Stimulated activated CD8-positive, alpha-beta memory T cell treated with anti-CD3 and anti-CD28 coated beads, Interleukin-2, amount 100 ng/mL, for 1 hour (primary cell): ENCODE measurements at places on chromosomes 12 and 14.
A peak's percentile ranks its signal among the peaks of the same experiment; 100 is the strongest.

DNA sequence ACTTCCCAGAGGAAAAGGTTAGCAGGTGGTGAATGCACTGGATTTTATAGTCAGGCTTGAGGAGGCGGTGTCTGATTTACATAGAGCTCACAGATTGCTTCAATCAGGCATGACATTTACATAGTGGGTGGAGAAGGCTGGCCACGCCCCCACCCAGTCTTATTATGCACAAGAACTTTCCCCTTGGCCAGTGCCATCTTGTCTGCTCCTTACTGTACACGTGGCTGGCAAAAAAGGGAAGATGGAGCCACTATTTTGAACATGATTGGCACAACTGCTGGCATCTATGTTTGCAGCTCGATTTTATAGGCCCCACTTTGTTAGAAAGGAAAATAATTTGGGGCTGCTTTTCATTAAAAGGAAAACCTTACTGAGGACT is 10.9 kb upstream of the LGMN start:
- DNase-seq, result no peak

DNA sequence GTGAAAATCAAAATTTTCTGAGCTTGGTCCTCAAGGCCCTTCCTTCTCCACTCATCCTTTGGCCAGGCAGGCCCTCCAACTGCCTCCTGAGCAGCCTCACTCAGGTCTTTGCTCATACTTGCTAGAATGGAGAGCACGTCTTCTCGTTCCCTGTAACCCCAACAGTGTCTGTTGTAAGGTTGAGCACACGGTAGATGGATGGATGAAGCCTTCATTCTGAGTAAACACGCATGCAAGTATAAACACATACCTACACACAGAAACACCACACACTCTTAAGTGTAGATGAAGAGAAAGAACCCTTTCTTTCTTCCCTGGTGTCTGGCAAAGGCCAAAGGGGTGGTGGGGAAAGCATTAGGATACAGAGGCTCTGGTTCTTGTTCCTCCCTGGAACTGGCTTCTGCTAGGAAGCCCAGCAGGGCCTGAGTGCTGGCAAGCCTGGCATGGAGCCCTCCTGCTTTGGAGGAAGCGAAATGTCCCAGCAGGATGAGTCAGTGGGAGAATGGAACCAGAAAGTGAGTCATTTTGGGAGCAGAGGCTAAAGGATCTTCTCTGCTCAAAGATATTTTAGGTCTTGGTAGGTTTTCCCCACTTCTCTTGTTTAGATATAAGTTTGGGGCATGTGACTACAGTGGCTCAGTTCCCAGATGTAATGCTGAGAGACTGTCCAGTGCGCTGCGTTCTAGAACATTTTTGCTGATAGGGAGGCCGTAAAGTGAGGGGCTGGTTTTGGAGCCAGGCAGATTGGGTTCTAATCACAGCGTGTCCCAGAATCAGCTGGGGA is 127.4 kb downstream of the CACNA1C start:
- DNase-seq, result no peak

DNA sequence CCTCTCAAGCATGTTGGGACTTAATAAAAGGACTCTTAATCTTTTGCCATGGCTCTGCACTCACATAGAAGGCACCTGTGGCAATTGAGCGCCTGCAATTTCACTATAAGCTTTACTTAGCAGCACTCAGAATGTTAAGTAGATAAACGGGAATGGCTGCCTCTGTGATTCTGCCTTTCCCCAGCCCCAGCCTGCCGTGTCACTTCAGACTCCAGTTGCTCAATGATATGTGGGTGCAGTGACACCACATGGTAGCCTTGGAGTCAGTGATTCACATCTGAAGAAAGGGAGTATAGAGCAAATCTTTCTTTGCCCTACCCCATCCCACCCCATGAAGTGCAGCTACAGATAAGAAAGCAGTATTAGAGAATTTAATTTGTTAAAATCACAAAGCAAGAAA is 96.1 kb downstream of the ZFC3H1 start:
- DNase-seq, result no peak

GRCh38 chr12:80232837-80233236 is 133.5 kb downstream of the OTOGL start:
- DNase-seq, result no peak

- DNase-seq, result no peak
Observed at GRCh38 chr12:94674835-94675234, 24.5 kb upstream of the TMCC3 start.

- DNase-seq, result no peak
Observed at GRCh38 chr12:99959549-99960170, 25.1 kb downstream of the ANKS1B start.

DNA sequence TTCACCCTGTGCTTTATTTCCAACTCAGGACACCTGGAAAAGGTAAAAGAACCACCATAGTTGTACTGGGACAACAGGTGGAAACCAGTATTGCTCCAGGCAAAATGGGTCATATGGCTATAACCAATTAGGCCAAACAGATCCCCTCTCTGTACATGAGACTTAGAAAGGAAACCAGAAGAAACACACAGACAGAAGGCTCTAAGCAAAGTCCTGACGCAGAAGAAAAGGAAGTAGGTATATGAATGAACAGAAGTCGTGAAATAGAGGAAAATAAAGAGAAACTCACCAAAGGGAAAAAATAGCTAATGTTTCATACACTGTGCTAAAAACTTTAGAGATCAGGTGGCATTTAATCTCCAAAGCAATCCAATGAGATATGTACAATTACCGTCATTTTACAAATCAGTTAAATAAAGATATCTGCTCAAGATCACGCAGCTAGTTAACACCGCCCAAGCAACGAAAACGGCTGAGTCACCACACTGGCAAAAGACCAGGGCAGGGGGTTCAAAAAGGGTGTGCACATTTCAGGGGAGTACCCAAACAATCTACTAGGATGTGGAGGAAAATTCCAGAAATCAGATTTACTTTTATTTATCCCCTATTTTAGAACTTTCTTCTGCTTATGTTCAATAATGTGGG is 82.3 kb downstream of the ITPR2 start:
- DNase-seq, result no peak

DNA sequence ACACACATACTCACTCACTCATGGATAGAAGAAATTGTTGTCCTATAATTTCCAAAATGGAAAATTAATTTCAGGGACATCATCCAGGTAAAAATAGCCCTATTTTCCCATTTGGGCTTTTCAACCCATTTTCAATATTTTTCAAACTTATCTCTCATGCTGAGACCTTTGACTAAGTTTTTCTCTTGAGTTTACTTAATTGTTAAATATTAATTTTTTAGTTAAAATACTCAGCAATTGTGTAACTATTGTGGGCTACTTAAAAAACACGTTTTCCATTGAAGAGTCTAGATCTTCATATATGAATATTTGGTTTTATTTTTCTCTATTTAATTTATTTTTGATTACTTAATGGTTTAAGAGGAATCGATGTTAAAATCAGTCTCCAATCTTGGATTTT is 14.2 kb upstream of the TAS2R43 start:
- no peak for DNase-seq

DNA sequence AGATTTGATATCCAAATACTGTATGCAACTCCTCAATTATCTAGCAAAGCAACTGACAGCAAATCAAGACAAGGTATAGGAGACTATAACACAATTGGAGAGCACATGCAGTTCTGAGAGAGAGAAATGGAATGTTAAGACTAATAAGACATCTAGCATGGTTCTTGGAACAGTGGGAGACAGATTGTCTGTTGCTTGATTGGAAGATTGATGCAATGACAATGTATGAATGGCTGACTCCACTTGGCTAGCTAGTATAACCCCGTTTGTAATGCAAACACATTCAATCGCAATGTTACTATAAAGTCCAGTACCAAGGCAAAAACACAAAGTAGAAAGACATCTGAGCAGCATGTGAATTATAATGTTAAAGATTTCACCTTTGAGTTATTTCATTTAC is 179.3 kb downstream of the RPL10L start:
- no peak for DNase-seq

DNA sequence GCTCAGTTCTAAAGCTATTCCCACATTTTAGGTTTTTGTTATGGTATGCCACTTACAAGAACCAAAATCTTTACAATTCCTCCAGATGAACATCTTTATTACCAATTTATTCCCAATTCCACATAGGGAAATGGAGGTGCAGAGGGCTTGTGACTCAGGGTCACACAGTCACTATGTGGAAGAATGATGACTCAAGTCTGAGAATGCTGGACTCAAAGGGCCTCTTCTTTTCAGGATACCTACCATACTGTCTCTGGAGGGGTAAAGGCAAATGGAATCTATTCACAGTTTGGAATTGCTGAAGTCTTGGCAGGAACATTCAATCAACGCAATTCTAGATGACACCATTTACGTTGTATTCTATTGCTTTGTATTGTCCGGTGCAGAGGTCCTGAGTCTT is 48.2 kb upstream of the MANSC4 start:
- no peak for DNase-seq

DNA sequence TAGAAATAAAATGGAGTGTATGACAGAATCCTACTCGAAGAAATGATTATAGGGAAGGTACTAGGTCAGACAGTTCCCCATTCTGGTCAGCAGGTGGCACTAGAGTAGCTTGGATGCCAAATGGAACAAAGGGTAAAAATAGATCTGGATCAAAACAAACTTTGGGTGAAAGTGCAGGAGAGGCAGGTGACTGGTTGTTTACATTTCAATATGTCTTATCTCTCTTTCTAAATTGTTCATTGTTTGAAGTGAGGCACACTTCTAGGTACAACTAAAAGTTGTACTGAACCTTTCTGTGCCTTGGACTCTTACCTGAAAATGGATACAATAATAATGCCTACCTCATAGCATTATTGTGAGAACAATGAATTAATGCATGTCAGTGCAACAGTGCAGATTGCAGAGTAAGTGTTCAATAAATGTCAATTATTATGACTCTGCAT is 62.0 kb upstream of the OSBPL8 start:
- peak; percentile 31 for DNase-seq

- DNase-seq, result no peak
Observed at GRCh38 chr14:51140338-51140737, 45.4 kb upstream of the TRIM9 start.

DNA sequence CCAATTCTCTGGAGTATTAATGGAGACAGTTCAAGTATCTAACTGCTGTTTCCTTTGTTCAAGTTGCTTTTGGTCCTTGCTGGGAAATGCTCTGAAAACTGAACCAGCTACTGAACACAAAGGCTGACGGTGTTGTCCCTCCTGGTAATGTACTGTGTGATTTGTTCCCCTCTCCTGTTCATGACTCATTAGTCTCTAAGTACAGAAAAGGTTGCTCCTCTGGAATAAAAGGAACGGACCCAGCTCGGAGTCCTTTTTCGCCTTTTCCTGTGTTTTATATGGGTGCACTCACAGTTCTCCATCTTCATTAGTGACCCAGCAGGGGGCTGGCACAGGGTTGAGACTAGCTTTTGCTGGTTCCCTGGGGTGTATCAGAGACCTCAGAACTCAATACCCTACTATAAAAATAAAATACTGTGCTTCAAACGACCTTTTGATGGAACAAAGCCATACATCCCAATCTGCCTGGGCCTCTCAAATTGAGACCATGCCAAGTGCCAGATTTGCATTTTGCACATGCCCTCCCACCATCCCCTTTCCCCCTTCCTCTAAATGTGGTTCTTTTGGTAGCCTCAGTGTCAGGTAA is 269.7 kb downstream of the RAD51B start:
- DNase-seq, result no peak

GRCh38 chr14:105303949-105304348 is 3.1 kb upstream of the BRF1 start:
- no peak for DNase-seq

DNA sequence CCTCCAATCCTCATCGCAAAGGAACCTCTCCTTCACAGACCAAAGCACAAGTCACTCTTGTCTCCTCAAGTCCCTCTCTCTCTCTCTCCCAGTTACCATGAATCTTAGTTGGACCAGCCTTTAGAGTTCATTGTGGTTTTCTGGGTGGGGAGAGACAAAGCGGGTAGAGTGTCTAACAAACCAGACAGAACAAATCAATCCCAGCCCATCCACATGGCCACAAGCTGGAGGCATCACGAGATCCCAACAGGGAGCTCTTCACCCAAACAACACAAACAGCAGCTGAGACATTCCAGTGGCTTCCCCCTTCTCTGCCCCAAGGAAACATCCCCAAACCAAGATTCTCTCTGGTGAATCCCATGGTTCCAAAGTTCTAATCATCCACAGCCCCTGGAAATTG is 22.4 kb downstream of the ACTN1 start:
- DNase-seq, result no peak

- DNase-seq, result no peak
Observed at GRCh38 chr12:10111451-10111850, 12.7 kb upstream of the CLEC1A start.
